ENCODE measurements at places on chromosomes 6 and 20.

DNA sequence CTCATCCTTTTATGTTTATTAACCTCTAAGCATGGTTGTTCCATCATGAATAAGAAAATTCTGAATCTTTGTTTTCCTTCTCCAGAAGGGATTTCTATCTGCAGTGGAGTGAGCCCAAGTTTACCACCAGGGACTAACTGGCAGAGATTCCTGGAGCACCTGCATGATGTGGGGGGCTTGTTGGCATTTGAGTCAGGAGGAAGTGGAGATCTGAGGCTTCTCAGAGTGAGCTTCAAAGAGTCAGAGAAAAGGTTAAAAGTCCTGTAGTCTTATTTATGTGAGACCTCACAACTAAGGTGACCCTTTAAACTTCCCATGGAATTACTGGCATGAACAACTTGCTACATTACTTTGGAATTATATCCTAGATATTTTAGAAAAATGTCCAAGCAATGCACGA, 138.1 kb upstream of the SLC24A3 start:
- DNase-seq: no peak

DNA sequence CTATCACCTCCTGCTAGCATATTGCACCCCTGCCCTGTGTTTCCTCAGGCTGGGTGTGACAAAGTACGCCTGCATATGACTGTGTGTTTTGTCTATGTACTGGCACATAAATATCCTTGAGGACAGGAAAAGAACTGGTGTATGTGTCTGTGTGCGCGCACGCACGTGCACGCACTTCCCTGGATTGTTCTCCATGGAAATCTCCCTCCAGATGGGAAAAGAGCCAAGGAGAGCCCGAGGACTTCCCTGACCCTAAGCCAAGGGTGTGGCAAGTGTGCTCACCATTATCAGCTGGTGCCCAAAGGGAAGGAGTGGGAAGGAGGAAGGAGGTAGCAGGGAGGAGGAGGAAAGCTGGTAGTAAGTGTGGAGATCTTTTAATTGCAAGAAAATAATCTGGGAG, 117.6 kb downstream of the HIVEP2 start:
- DNase-seq: no peak

GRCh38 chr6:93580446-93580845, 161.1 kb upstream of the EPHA7 start:
- no peak for DNase-seq

DNA sequence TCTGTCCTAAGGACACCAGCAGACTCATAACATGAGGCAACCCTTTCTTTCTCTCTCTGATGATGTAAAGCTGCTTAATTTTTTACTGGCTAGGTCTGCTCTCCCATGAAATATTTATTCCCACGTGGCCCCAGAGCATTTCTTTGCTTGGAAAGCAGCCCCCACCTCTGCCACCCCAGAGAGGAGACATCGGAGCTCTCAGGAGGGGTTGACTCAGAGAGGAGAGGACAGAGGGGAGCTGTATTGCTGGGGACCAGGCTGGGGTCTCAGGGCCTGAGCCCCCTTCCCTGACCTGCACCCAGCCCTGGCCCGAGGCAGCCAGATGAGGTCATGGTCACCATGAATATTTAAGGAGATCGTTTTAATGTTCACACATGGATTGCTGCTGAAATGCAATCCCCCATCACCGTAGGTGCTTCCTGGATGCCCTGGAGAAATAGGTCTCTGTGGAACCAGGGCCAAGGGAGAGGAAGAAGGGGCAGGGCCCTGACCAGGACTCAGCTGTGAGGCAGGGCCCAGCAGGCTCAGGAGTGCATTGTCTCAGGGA, 117.5 kb downstream of the DLL1 start:
- no peak for DNase-seq

GRCh38 chr6:131362070-131362469, 211.0 kb upstream of the ARG1 start:
- DNase-seq: no peak

All from T-cell (primary cell).